Breast epithelium (tissue), 4 donors: ENCODE measurements at places on chromosomes 16 and 17. TPM values are rescaled to one million over a fixed set of nuclear protein-coding genes. Genes with fewer than 3 reads are reported as not detected.

DNA sequence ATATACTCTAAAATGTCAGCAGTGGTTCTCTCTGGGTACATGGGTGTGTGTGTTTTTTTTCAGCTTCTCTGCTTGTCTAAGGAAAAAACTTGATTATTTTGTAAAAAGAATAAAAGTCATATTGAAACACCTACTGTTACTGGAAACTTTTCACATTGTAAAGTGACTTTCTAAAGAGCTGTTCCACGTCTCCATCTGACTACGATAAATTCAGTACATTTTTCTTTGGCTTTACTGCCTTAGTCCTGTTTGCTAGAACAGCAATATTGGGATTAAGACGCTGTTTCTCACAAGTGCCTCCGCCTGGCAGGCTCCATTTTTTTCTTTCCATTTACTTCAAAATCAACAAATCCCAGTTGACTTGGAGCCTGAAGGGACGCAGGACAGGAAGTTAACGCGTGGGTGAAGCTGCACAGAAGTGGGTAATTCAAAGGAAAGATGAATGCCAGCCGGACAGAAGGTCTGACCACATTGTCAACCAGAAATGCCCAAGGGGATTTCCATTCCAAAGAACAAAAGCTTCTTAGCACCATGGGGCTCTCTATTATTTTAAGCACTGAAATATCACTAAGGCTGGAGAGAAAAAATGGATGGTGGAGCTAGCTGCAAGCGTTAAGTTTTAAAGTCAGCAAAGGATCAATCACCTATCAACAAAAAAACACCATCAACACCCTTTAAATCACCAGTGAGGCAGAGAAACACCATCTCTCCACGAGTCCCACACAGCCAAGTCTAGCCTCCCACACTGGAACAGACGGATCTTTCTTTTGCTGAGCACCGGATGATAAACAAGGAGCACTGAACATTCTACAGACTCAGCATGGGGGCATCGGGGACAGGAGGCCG is 8.4 kb downstream of the GLOD4 start:
- no peak for DNase-seq

DNA sequence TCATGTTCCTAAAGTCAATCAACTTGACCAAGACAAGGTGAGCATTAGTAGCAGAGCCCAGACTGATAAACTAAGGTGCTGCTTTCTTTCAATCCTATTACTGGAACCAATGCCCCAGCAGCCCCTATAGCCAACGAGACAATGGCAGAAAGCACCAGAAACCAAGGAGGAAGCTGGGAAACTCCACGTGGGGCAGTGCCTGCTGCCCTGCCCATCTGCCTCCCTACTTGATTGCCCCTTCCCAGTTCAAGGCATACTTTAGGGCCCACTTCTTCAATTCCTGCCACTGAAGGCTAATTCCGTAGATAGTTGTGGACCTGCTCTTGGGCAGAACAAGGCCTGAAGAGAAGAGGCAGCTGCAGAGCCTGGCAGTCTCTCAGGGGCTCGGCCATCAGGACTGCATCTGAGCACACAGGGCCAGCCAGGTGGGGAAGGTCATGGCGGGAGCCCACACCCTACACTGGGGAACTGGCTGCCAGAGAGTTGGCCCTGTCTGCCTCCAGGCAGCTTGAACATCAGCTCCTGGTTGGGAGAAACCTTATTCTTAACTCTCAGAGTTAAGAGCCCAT is 30.9 kb downstream of the WSB1 start:
- DNase-seq = no peak

DNA sequence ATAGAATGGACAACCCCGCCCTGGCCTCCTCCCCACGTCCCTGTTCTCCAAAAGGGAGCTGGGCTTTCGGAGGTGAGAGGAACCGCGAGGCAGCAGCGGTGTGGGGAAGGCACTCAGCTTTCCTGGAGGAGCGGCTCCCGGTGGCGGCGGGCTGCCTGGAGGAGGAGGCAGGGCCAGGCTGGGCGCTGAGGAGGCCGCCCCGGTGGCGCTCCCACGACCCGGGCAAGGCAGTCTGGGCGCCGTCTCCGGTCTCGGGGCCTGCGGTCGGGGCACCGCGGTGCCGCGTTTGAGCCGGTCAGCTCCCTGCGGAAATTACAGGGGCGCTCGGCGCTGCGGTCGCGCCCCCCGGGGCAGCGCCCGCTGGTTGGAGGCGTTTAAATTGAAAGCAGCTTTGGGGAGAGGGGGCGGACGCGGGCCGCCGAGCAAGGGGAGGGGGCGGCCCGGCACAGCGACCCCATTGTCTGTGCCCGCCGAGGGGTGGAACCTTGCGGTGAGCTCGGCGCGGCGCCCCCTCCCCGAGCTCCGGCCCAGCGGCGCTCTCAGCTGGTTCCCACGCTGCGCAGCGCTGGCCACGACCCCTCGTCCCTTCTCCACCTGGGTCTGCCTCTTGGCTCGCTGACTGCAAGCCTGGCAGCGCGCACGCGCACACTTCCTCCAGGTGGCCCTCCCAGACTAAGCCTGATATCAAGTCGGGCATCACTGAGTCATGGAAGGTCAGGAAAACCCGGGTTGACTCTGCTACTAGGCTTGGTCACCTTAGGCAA is 58.7 kb upstream of the DLX4 start:
- DNase-seq = no peak

DNA sequence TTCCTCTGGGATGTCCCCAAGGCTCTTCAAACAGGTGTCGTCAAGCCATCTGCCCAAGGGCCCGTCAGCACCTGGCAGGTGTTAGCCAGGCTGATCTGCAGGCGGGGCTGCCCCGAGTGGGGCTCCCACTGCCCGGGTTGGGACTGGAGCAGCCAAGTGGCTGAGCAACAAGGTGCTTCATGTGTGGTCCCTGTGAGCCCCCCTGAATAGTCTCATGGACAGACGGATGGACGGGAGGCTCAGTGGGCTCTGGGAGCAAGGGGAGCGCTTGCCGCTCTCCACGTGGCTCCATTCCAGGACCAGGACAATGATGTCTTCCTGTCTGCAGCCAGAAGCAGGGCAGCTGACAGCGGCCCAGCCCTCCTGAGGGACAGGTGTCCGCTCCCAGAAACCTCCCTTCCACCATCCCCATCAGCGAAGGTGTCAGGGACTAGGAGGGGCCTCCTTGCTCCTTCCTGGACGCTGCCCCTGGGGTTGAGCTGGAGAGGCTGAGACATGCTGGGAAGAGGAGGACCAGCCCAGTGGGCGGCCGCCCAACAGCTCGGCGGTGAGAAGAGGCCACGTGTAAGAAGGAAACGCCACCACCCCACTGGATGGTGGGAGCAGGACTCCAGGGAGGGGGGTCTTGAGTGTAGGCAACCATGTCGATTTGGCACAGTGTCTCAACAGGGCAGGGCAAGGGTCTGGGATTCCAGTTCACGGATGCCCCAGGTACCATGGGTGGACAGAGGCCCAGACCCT is 9.6 kb downstream of the SNAI3 start:
- DNase-seq = no peak

DNA sequence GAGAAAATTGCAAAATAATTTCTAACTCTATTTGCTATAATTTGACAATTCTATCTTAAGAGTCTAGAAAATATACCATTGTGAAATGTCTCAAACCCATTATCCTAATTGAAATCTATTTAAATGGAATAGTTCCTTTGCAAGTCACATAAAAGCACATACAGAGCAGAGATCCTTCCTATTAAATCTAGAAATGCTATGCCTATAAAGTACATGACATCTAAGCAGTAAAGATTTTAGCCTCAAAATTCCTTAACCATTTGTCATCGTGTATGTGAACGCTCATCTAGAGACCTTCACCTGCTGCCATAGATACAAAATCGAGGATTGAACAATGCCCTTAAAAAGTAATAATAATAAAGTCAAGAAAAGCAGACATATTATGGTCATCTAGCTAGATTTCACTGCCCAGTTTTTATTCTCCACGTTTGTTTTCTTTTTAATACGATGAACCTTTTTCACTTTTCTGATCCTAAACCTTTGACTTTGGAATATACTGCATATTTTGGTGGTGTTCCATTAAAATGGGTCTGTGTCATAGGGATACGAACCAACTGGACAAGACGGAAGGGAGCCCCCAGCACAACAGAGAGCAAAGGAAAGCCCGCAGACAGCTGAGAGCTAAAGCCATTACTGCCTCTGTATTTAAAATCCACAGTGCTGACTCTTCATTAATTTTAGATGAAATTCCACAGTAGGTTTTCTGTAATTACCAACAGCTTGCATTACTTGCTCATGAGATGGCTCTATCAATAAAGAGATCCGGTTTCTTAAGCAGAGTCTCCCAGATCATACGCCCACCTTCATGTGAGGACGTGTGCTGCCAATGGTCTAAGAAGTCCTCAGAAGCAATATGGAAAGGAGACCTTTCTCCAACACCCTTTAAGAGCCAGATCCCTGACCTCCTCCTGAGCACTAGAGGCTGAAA is 17.6 kb downstream of the TEX2 start:
- DNase-seq = no peak

- no peak for DNase-seq
Measured at GRCh38 chr17:412211-413015, 59.8 kb upstream of the RPH3AL start.

- peak; percentile 78 for DNase-seq
Measured at GRCh38 chr17:59105852-59106462, 723 bp downstream of the TRIM37 start.

GRCh38 chr17:29566473-29567303 is at the start of gene ABHD15:
TSS of gene ABHD15 (minus strand) at chr17:29567037. CDS start at chr17:29566966, 71 bp downstream.
- no peak for DNase-seq

- DNase-seq = no peak
Measured at GRCh38 chr17:5555254-5555653, 29.1 kb downstream of the NLRP1 start.

- DNase-seq = no peak
Measured at GRCh38 chr16:6165330-6165979, 1067.9 kb upstream of the EEF2KMT start.

GRCh38 chr16:14087590-14088154 is 16.6 kb downstream of the MRTFB start:
- DNase-seq = no peak

DNA sequence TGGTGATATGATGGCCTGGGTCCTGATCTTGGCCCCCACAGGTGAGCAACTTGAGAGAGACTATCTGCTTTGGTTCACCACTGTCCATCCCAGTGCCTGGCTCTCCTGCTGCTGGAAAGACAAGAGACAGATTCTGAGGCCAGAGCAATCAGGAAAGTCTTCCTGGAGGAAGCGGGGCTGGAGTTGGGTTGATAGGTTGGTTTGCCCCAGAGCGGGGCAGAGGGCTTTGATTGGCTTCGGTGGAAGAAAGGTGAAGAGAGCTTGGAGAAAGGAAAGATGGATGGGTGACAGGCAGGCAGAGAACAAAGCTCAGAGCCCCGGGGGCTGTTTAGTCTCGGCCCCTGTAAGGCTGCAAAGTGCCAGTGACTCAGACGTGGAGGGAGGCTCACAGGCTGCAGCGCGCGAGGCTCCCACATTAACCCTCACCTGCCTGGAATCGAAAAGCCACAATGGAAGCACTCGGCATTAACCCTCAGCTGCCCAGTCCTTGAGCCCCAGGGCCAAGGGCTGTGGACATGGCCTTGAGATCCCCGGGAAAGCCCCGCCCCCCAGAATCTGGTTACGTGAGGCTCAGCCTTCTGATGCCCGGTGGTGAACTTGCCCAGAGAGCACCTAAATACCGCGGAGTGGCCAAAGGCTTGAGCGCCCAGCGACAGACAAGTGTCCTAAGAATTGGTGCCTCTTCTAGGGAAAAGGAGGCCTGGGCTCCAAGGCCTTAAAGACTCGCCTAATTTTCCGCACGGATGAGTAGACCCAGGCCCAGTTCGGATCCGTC is 996 bp upstream of the CPNE2 start:
- DNase-seq = peak; percentile 22

DNA sequence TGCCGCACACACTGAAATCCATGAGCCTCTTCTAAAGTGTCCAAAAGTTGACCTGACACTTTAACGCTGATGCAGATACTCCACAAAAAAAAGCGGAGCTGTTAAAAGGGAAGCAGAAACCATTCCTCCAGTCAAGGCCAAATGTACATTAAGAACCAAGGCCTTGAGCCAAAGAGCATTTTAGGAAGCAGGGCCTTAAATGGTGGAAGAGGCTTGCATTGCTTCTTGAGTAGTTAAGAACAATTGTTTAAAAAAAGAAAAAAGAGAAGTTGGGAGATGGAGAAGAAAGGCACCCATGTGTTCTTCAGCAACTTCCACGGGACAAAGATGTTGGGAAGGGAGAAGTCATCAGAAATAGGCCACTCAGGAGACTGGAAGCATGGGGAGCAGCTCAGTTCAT is 6.3 kb downstream of the ZFHX3 start:
- no peak for DNase-seq

- DNase-seq = no peak
Measured at GRCh38 chr16:87791295-87792204, 25.8 kb upstream of the KLHDC4 start.

DNA sequence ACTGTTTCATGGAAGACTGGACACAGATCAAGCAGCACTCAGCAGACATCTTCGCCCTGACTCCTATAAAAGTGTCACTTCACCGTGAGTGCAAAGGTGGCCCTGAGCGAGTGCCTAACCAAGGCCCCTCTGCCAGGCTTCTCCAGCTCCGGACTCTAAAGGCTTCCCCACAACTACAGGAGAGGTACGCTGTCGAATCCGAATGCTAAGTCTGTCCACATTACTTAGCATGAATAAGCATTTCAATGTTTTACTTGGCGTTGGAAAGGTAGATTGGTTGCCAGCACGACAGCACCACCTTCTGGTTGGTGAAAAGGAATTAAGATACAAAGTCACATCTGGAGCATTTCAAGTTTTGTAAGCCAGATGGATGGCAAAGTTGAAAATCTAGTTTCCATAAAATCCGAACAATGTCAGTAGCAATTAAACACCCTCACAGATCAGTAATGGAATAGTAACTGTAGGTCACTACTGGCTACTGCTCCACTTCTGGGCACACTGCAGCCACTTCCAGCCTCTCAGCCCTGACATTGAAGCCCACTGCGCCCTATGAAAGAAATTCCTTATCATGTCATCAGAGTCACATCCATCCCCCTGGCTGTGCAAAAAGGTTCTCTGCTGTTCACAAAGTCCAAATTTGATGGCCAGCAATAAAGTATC is 100.9 kb downstream of the PARN start:
- DNase-seq = peak; percentile 56

DNA sequence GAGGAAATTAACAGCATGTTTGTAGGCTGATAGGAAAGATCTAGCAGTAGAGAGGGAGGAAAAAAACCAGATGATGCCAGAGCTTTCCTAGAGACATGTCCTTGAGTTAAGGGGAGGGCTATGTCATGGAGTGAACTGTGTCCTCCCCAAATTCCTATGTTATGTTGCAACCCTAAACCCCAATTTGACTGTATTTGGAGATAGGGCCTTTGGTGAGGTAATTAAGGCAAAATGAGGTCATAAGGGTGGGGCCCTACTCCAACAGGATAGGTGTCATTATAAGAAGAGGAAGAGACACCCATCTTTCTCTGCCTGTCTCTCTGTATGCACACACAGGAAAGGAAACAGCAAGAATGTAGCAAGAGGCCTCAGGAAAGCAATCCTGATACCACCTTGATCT is 195.3 kb upstream of the AXIN2 start:
- DNase-seq = no peak

- no peak for DNase-seq
Measured at GRCh38 chr16:11063448-11064201, 119.3 kb downstream of the CLEC16A start.

Gene ASGR2
- total RNA-seq = 0.33 TPM

Gene KRTAP2-3
- total RNA-seq = not detected

Gene CCL4
- total RNA-seq = 12.0 TPM

Gene HASPIN
- 0.33 TPM for total RNA-seq

Gene C16orf89
- total RNA-seq = 6.4 TPM

Gene TMEM98
- total RNA-seq = 129 TPM

Gene FAM20A
- total RNA-seq = 28.8 TPM

Gene TLE7
- not detected for total RNA-seq

Gene DHX58
- total RNA-seq = 13.4 TPM

Gene SLFN13
- 33.7 TPM for total RNA-seq

Gene OVCA2
- 32.5 TPM for total RNA-seq

Gene CHST4
- 0.66 TPM for total RNA-seq

Gene MCRIP2
- total RNA-seq = 39.7 TPM

Gene SEZ6L2
- total RNA-seq = 5.0 TPM
